Calu3 (cell line): ENCODE measurements at places on chromosomes 5 and 9. TPM values are rescaled to one million over a fixed set of nuclear protein-coding genes. Genes with fewer than 3 reads are reported as not detected.

Gene FIBCD1
- total RNA-seq = 1.4 and 1.5 TPM in 2 replicates

Gene CDH18
- total RNA-seq = not detected in 2 replicates

Gene DYNC2I2
- 52.4 and 53.2 TPM in 2 replicates for total RNA-seq

Gene CDH6
- 2.3 and 3.8 TPM in 2 replicates for total RNA-seq

Gene PAEP
- total RNA-seq = 0.45 TPM in 1 of 2 replicates, not detected in the other

Gene SCAI
- total RNA-seq = 6.4 and 7.0 TPM in 2 replicates

Gene SOHLH1
- not detected in 2 replicates for total RNA-seq

Gene AFF4
- total RNA-seq = 87.1 and 102 TPM in 2 replicates

DNA sequence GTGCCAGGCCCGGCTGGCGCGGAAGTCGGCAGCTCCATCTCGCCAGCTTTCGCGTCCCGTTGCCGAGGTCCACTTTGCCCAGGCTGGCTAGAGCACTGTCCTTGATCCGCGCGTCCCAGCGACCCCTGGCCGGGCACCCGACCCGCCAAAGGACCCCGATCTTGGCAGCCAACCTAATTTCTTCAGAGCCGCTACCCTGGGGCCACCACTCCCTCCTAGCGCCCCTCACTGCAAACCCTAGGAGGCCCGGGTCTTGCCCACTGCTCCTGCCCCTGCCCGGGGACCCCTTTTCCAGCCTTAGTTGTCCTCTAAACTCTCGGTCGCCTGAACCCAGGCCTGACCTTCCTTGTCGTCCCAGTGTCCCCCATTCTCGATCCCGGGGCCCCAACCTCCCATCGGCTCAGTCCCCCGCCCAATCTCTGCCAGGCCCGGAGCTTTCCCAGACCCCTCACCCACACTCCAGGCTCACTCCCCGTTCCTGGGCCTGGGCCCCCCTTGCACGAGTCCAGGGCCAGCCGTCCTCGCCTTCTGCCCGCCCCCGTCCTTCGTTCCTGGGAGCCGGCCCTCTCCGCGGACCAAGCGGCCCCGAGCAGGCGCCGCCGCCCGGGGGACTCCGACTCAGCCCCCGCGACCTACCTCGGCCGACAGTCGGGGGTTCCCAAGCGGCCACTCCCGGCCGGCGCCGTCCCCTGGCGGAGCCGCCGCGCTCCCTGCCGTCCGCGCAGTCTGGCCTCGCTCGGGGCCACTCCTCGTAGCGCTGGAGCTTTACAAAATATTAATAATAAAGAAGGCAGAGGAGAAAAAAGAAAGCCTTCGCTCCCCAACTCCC is 701 bp upstream of the LMX1B start:
- peaks cover 12% of the 10 kb centered on the region for H3K36me3 ChIP-seq
- DNase-seq = no peak
- H3K4me3 ChIP-seq = peak overlapping the region; percentile 47
- peaks cover 8% of the 10 kb centered on the region for H3K4me1 ChIP-seq
- peaks cover 62% of the 10 kb centered on the region for H3K27me3 ChIP-seq
- no peak overlapping the region for H3K27ac ChIP-seq

GRCh38 chr5:73796164-73797131 is 170.5 kb downstream of the ARHGEF28 start:
- DNase-seq = peak; percentile 84
- H3K4me1 ChIP-seq = peaks cover 54% of the 10 kb centered on the region
- H3K27me3 ChIP-seq = no peaks in the 10 kb centered on the region
- H3K4me3 ChIP-seq = peak overlapping the region; percentile 3
- H3K27ac ChIP-seq = peak overlapping the region; percentile 58

DNA sequence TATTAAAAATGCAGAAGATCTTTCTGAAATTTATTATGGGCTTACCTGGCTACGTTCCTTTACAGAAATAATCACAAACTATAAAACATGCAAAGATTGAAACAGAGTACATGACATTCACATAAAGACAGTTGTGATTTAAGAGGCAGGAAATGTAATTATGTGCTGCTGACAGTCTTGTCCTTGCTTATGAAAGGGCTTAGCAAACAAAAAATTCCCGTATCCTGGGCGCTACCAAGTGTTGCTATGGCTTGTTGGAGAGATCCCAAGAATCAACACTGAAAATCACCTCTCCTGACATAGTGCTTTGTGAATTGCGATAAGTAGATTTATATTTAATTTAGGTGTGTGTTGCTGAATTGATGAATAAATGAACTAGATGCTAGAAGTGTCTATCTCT is 352.5 kb upstream of the C9orf72 start:
- no peak overlapping the region for H3K27ac ChIP-seq
- H3K4me3 ChIP-seq = no peak overlapping the region
- peaks cover 15% of the 10 kb centered on the region for H3K27me3 ChIP-seq
- no peaks in the 10 kb centered on the region for H3K36me3 ChIP-seq
- no peaks in the 10 kb centered on the region for H3K4me1 ChIP-seq
- DNase-seq = no peak

DNA sequence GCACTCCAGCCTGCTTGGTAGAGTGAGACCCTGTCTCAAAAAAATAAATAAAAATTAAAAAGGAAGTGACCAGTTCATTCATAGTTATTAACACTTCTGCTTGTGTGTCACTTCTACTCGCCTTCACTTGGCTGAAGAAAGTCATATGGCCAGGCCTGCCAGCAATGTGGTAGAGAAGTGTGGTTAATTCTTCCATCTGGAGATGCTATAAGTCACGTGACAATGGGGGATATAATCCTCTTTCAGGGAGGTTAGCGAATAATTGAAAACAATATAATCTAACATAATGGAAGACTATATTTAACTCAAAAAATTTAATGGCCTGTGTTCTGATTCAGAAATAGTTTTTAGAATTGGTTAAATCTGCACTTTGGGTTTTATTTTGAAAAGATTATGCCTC is 305.6 kb downstream of the DOCK8 start:
- H3K27ac ChIP-seq = no peak overlapping the region
- no peaks in the 10 kb centered on the region for H3K4me1 ChIP-seq
- H3K36me3 ChIP-seq = no peaks in the 10 kb centered on the region
- H3K27me3 ChIP-seq = no peaks in the 10 kb centered on the region
- H3K4me3 ChIP-seq = no peak overlapping the region
- DNase-seq = no peak

GRCh38 chr5:95878417-95879323 is 56.1 kb upstream of the GLRX start:
- no peak overlapping the region for H3K27ac ChIP-seq
- H3K36me3 ChIP-seq = no peaks in the 10 kb centered on the region
- no peaks in the 10 kb centered on the region for H3K27me3 ChIP-seq
- peaks cover 6% of the 10 kb centered on the region for H3K4me1 ChIP-seq
- no peak for DNase-seq
- no peak overlapping the region for H3K4me3 ChIP-seq

- H3K27ac ChIP-seq = no peak overlapping the region
- H3K36me3 ChIP-seq = no peaks in the 10 kb centered on the region
- no peaks in the 10 kb centered on the region for H3K4me1 ChIP-seq
- peaks cover 83% of the 10 kb centered on the region for H3K27me3 ChIP-seq
Measured at GRCh38 chr5:37846786-37847310, 7.0 kb upstream of the GDNF start.

DNA sequence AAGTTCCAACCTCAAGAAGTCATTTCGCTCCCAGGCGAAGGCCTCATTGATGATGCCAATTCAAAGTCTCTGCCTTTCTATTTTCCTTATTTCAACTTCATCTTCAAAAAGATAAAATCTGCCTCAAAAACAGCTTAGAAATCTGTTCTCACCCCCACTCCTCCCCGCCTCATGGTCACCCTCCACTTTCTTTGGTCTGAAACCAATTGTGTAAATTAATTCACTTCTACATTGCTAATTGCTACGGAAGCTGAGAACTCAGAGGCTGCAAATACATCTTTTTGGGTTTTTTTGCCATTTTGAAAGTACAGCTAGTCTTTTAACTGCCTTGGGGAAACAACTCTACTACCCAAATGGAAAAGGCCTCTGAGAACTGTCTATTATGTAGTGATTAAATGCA is 350.0 kb upstream of the SLC24A2 start:
- no peak overlapping the region for H3K27ac ChIP-seq
- peaks cover 9% of the 10 kb centered on the region for H3K27me3 ChIP-seq
- no peaks in the 10 kb centered on the region for H3K4me1 ChIP-seq
- no peak for DNase-seq
- H3K36me3 ChIP-seq = no peaks in the 10 kb centered on the region

- no peak overlapping the region for H3K27ac ChIP-seq
- no peak overlapping the region for H3K4me3 ChIP-seq
- H3K36me3 ChIP-seq = no peaks in the 10 kb centered on the region
- no peak for DNase-seq
- peaks cover 5% of the 10 kb centered on the region for H3K4me1 ChIP-seq
Measured at GRCh38 chr5:119991625-119992024, 362.3 kb downstream of the FAM170A start.

- H3K27me3 ChIP-seq = peaks cover 36% of the 10 kb centered on the region
- no peaks in the 10 kb centered on the region for H3K4me1 ChIP-seq
- no peaks in the 10 kb centered on the region for H3K36me3 ChIP-seq
- no peak for DNase-seq
Measured at GRCh38 chr5:151408591-151409230, 38.7 kb upstream of the SLC36A1 start.
